SK-MEL-5 (cell line): ENCODE measurements at places on chromosomes 3 and 15. TPM values are rescaled to one million over a fixed set of nuclear protein-coding genes. Genes with fewer than 3 reads are reported as not detected.
A peak's percentile ranks its signal among the peaks of the same experiment; 100 is the strongest.

Gene ZNF770
- 28.7 and 30.2 TPM in 2 replicates for total RNA-seq

Gene SRGAP3
- total RNA-seq = 2.1 and 3.0 TPM in 2 replicates

DNA sequence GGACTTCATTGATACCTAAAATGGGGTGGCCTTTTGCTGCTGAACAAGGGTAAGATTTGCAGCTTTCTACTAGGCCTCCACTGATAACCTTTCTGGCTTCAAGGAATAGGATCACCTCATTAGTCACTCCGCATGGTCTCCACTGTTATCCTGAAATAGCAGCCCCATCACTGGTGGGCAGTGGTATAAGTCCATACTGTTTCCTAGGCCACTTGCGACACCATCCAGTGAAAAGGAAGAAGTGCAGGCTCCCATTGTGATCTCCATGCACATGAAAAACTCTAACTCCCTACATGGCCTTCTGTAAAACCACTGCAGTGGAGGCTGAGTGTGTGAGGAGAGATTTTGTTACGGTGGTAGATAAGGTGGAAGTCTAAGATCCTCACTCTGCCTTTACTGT, 1455.9 kb downstream of the SI start:
- DNase-seq = peak; percentile 79

DNA sequence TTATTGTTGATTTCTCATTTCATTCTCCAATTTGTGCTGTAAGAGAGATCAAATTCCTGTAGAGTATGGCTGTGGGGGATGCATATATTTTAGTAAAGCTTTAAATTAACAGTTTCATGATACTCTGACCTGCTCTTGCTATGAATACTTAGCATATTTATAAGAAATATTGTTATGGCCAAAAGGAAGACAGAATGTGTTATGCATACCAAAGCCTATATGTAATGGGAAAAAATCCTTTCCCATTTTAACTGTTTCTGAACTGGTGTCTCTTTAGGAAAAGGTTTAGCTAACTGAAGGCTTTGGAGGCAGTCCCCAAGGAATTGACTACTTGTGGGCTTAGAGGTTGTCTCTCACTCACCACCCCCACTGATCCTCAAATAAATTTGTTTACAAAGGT, 59.2 kb downstream of the CADPS start:
- no peak for DNase-seq

DNA sequence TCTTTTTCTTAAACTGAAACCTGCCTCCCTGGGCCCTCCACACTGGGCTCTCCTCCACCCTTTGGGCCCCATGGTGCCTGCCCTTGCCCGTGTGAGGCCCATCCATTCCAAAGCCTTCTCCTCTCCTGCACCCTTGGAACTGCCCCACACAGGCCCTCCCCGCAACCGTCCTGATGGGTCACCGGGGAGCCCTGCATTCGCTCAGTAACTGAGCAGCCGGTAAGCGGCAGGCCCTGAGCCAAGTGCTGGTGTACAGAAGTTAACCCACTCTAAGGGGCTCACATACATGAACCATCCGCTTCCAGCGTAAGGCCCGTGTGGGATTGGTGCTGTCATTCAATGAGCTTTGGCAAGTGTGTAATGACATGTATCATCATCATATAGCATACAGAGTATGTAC, 5.4 kb upstream of the LRRC15 start:
- DNase-seq = no peak

DNA sequence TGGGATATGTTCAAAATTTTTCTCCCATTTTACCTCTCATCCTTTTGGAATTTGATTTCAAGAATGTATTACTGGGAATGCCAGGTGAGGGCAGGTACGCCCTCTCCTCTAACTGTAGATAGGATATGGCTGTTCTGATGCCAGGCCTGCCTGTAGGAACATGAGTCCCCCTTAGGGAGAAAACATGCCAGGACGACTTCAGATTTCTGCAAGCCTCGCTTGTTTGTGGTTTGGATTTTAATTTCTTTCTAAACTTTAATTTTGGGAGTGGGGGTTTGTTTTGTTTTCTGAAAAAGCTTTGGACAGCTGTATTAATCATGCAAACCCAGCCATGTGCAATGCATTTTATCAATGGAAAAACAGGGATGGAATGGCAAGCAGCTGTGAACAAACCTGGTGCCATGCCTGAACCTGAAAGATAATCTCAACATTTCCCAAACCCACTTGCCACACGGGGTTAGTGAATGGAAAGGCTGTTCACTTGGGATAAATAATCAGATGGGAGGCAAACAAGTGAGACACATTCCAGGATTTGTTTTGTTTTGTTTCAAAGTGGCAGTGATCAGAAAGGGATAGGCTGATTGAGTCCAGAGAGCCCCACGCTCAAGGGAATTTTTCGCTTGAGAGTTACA, 207.6 kb downstream of the GAP43 start:
- no peak for DNase-seq

DNA sequence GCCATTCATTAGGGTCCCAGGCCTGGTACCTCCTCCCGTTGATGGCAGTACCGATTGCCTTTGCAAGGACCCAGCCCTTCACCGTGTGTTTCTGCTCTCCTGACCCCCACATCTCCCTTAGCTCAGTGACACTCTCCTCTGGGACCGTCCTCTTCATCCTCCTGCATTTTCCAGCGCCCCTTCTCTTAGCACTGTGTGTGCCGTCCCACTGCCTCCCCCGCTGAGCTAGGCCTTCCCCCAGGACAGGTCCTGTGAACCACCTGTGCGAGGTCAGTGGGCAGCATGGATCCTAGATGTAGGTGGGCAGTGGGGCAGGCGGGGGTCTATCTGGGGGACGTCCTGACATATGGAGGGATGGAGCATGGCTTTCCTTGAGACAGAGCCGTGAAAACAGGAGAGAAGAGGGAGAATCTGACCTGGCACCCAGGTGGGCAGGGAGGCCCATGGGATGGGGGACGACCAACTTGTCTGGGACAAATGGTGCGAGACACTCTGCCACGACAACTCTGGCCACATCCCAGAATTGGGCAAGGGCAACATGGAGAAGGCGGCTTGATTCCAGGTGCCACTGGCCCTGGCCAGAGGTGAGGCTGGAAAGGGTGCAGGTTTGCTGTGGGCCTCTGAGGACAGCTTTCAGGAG, 87.7 kb upstream of the ALDH1L1 start:
- no peak for DNase-seq
